ENCODE measurements at places on chromosomes 1 and 21.

DNA sequence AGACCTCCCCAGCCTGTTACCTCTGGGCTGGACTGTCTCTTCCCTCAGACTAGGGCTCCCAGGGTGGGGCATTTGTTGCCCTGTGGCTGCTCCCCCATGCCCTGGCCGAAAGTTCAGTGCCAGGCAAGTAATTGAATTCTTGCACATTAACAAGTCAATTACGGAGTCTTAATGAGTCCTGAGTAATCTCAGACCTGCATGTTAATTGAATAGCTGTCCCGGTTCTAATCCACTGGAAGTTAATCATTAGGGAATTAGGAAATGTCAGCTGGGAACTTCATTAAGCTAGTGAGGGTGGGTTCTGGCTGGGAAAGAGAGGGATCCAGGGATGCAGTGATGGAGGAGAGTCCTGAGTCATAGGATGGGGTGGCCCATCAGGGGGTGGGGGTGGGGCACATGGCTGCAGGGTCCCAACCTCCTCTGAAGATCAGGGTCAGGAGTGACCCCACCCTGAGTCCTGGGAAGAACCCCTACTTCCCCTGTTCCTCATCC lies 47.1 kb upstream of the CSF3R start:
- DNase-seq: no peak

DNA sequence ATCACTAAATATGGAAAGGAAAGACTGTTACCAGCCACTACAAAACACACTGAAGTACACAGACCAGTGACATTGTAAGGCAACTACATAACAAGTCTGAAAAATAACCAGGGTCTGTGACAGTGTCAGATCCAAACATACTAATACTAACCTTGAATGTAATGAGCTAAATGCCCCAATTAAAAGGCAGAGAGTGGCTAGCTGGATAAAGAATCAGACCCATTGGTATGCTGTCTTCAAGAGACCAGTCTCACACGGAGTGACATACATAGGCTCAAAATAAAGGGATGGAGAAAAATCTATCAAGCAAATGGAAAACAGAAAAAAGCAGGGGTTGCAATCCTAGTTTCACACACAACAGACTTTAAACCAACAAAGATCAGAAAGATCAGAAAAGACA lies 100.1 kb downstream of the MAGI3 start:
- DNase-seq: no peak

- no peak for DNase-seq
Measured at GRCh38 chr21:46675595-46676280, 40.3 kb downstream of the PRMT2 start.

- DNase-seq: no peak
Measured at GRCh38 chr1:55860798-55861519, 645.8 kb upstream of the USP24 start.

- no peak for DNase-seq
Measured at GRCh38 chr1:154824179-154825000, 45.7 kb downstream of the KCNN3 start.

- DNase-seq: no peak
Measured at GRCh38 chr1:179925922-179926849, 28.4 kb upstream of the CEP350 start.

- DNase-seq: no peak
Measured at GRCh38 chr1:238458899-238459298, 568.2 kb upstream of the ZP4 start.

GRCh38 chr1:202972046-202972445 lies 5.0 kb upstream of the CYB5R1 start:
- DNase-seq: no peak

- DNase-seq: no peak
Measured at GRCh38 chr1:236365999-236366570, 28.0 kb upstream of the EDARADD start.

DNA sequence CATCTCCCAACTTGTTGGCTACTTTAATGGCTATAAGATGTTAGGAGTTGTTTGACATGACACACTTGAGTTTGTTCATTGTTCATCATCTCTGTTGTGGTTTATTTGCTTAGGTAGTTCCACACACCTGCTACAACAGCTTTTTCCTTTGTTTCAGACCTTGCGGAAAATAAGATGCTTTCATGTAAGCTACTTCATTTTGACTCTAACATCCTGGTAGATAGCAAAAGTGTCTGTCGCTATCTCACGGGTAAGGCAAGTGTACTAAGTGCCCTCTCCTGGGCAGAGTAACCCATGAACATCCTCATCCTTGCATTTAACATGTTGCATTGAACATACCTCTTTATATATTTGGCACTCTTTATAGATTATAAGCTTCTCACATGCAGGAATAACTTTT lies 1.6 kb upstream of the OR10T2 start:
- no peak for DNase-seq

DNA sequence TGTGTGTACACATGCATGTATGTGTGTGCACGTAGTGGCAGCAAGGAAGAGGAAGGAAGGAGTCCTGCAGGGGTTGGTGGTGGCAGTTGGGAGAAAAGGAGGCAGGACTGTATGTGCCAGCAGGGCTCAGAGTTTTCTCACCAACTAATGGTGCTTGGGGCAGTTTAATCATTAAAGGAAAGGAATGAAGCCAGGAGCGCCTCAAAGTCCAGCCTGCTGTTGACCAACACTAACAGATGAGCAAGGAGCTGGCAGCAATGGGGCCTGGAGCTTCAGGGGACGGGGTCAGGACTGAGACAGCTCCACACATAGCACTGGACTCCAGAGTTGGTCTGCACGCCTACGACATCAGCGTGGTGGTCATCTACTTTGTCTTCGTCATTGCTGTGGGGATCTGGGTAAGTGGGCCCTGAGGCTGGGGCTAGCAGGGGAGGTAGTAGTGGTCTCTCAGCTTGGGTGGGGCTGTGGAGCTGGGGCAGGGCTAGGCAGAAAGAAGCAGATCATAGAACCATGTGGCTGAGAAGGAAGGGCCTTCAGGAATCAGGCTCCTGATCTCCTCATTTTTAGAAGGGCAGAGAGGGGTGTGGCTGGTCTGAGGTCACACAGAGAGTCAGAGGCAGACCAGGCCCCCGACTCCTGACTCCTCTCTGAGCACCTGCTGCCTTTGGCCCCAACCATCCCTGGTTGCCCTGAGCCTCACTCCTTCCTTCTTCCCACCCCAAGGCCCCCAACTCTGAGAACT lies at the start of gene SLC5A9:
SLC5A9 (plus strand) TSS at position 216 of the 742 bp plus-strand sequence; CDS start at position 237, 21 bp downstream.
- no peak for DNase-seq

GRCh38 chr1:230149751-230150584 lies 82.9 kb downstream of the GALNT2 start:
- no peak for DNase-seq

GRCh38 chr1:225500624-225501192 lies 72.9 kb upstream of the LBR start:
- DNase-seq: no peak

- DNase-seq: no peak
Measured at GRCh38 chr1:114677691-114678090, 7.8 kb upstream of the DENND2C start.

- no peak for DNase-seq
Measured at GRCh38 chr21:34091607-34092006, 18.2 kb downstream of the MRPS6 start.

GRCh38 chr21:19268686-19269085 lies 865.1 kb upstream of the TMPRSS15 start:
- no peak for DNase-seq

DNA sequence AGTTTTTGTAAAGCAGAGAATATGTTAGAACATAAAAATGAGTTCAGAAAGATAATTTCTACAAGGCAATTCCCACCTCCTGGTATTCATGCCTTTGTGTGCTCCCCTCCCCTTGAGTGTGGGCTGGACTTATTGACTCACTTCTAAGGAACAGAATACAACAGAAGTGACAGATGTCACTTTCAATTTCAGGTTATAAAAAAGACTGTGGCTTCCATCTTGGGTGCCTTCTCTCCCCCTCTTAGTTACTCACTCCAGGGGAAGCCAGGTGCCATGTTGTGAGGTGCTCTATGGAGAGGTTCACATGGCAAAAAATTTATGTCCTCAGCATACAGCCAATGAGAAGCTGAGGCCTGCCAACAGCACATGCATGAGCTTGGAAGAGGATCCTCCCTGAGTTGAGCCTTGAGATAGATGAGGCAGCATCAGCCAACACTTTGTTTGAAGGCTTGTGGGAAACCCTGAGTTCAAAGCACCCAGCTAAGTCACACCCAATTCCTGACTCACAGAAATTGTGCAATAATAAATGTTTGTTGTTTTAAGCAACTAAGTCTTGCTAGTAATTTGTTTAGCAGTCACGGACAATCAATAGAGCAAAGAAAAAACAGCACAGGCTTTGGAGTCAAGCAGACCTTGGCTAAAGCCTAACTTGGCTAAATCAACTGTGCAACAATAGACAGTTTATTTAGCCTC lies 73.5 kb upstream of the NGF start:
- no peak for DNase-seq

DNA sequence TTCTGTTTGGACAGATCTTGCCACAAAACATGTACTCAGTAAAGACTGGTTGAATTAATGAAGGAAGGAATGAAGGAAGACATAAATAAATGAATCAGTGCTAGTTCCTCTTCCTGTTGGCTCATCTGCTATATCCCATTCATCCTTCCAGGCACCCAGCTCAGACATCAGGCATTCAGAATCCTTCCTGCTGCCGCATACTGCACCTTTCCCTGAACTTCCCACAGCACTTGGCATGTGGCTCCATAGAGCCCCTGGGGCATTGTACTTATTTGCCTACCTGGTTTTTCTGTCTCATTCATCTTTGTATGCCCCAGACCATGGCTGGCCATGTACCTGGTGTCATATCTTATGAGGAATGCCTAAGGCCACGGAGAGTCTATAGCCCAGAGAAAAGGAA lies 34.4 kb upstream of the ZNF648 start:
- DNase-seq: no peak

DNA sequence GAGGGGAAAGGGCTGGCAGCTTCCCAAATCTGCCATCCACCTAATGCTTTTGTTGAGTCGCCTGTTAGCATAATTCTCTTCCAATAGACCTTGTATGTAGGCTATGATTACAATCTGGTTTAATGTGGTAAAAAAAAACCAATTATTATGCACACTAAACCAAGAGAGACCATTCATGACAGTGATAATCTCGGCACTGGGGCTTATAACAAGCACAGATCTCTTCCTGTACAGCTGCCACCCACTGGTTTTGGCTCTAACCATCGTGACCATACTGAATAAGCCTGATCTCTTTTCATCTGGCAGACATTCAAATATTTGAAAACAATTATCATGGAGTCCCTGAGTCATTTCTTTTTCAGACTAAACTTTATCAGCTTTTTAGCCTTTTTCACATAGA lies 12.0 kb upstream of the SYT14 start:
- DNase-seq: peak; percentile 97

- no peak for DNase-seq
Measured at GRCh38 chr1:11134898-11135266, 35.2 kb upstream of the EXOSC10 start.

DNA sequence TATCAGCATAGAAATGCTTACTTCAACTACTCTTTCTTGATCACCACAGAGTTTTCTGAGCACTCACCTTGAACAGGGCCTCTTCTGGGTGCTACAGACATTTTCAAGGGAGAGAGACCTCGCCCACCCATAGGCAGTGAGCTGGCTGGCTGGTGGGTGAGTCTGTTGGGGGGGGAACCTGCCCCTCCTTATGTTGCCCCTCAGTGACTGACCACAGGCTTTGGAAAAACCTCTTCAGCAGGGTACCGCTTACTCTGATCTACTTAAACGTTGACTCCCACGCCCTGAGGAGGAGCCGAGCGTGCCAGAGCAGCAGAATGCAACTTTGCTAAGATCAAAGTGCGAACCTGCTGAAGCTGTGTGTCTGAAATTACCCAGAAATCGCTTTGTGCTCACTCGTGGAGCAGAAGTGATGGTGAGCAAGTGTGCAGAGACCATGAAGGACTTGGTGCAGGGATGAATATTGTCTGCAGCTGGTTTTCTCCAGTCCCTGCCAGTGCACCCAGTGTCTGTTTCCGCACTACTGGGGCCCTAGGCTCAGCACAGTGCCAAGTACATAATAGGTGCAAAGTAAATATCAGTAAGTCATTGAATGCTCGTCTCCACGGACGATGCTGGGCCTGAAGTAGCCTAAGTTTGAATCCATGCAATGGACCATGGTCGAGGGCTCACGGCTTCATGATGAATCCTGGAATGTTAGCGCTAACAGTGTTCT lies 158.7 kb upstream of the IRF2BP2 start:
- DNase-seq: no peak

DNA sequence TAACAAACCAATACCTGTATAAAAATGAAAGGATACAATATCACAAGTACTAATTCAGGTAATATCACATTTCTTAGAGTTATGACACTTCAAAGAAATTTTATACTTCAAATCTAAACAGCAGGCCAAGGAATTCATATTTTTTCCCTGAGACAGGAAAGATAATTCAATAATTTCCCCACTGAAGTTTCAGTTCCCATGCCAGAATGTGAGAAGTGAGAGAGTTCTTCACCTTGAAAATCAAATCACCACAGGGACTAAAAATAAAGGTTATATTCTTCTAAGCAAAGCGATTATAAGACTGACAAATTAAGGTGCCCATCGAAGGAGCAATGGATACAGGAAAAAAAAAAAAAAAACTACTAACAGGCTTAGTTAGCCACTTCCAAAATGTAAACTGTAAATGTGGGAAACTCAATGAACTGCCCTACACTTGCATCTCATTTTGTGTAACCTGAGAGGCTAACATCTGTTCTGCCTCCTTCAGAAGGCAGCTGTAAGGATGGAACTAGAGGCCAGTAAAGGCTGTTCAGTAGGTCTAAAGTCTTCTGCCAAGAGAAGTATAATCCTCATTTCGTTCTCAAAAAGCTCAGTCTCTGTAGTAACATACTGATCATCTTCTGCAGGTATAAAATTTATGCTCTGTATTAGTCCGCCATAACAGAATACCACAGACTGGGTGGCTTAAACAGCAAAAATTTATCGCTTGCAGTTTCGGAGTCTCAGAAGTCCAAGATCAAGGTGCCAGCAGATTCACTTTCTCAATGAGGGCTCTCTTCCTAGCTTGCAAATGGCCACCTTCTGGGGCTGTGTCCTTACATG lies 127.8 kb downstream of the RERE start:
- DNase-seq: no peak

- no peak for DNase-seq
Measured at GRCh38 chr1:228144993-228145343, 4.8 kb upstream of the GJC2 start.

DNA sequence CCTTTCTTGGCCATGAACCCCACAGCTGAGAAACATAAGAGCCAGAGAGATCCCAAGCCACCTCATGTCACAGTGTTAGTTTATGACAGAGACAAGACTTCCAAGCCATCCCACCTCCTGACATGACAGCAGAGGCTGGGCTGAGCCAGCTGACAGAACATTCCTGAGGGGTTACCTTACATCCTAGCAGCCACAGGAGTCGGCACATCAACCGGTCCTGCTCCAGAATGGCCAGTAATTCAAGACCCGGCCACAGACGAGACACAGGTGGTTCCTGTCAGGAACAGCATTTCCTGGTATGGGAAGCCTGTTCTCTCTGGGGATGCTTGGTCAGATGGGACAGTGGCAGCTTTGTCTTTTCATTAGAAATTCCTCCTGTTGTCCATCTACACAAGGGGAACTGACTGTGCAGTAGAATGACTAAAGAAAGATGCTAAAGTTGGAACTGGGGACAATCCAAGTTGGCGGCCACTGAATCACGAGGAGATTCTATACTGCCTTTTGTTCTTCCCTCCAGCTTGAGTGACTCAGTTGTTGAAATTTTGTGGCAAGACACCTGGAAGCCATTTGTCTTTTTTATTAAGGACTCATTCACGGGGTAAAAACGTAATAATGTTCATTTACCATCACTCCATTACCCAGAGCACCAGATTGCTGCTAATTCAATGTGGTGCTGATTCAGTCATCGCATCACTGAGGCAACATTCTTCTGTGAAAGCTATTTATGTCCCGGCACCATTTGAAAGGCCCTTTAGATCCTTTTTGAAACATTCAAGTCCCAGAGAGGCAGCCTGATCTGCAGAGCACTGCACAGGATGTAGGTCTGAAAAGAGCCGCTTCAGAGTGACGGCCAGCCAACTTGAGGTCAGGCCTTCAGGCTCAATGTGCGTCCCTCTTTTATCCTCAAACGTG lies 37.2 kb upstream of the NPL start:
- DNase-seq: no peak
